Activated naive CD4-positive, alpha-beta T cell treated with anti-CD3 and anti-CD28 coated beads for 36 hours (primary cell): ENCODE measurements at places on chromosomes 4 and X. TPM values are rescaled to one million over a fixed set of nuclear protein-coding genes. Genes with fewer than 3 reads are reported as not detected.

Gene CD38
- 18.5 TPM for total RNA-seq

DNA sequence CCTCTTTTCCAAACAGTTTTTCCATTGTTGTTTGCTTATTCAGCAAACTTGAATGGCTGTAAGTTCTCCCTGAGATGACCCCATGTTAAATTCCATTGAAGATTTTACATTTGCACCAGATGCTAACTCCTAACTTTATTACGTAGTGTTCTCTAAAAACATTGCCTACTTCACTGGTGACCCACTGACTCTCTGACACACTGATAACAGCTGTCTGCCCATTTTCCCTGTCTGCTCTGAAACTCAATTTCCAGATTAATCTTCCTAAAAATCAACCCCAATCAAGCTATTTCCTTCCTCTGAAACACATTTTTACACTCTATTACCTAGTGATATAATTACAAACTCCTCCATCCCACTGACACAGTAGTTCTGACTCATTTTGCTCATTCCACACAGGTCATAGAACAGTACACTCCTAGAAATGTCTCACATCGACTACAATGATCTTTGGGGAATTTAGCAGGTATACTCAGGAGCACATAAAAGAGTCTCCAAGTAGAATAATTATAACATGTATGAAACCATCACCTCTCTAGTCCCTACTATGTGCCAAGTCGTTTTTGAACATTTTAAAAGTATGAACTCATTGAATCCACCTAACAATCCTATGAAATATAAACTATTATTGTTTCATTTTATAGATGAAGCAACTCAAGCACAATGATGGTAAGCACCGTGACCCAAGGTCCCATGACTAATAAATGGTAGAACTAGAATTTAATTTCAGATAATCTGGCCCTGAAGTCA is 210.9 kb downstream of the SLIT2 start:
- no peak for DNase-seq

DNA sequence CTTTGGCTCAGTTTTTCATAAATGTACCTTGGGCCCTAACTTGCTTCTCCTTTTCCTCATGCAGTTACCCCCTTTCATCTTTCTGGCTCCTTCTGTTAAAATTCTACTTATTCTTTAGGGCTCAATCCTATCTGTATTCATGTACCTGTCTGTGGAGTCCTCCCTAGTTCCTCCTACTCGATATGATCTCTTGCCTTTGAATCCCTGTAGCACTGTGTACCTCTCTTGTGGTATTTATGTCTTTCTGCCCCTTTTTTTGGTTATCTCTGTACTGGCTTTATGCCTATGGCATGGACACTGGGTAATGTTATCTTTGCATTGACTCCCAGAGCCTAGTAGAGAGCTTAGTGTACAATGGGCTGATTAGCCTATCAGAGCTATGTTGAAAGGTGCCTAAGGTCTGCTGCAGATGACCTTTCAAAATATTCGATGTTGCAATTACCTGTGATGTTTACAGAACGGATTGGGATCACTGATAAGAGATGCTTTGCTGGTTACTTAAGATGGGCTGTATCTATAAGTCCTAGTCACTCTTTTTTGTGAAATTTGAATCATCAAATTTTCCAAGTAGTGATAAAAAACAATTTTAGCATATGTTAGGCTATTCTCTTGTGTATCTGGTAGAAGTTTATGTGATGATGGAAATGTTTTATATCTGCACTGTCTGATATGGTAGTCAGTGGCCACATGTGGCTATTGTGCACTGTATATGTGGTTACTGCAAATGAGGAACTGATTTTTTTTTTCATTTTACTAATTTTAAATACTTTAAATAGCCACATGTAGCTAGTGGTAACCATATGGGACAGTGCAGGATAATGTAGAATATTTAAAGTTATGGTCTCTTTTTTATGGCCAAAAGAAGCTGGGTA is 33.5 kb downstream of the TMEM164 start:
- DNase-seq = no peak

GRCh38 chrX:538311-538710 is 92.3 kb upstream of the SHOX start:
- no peak for DNase-seq

- no peak for DNase-seq
Observed at GRCh38 chrX:81168391-81168790, 33.3 kb downstream of the HMGN5 start.
